ENCODE measurements at places on chromosomes 7 and 10.
A peak's percentile ranks its signal among the peaks of the same experiment; 100 is the strongest.

- DNase-seq: no peak
These were observed 8.4 kb downstream of the TRIM24 start for GRCh38 chr7:138468244-138469123.

DNA sequence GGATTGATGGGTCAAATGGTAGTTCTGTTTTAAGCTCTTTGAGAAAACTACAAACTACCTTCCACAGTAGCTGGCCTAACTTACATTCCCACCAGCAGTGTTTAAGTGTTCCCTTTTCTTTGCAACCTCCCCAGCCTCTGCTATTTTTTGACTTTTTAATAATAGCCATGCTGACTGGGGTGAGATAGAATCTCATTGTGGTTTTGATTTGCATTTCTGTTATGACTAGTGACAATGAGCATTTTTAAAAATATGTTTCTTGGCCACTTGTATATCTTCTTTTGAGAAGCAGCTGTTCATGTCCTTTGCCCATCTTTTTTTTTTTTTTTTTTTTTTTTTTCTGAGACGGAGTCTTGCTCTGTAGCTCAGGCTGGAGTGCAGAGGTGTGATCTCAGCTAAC is 155.2 kb upstream of the BMPER start:
- no peak for DNase-seq

DNA sequence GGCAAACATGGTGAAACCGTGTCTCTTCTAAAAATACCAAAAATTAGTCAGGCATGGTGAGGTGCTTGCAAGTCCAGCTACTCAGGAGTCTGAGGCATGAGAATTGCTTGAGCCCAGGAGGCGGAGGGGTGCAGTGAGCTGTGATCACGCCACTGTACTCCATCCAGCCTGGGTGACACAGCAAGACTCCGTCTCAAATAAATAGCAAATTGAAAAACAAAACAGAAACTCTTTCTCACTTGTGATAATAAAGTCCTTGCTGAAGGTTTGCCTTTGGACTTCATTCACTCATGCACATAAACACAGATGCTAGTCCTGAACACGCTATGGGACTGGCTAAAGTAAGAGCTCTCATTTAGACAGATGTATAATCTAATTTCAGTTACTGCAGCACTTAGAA is 37.6 kb downstream of the ANK3 start:
- DNase-seq: no peak

DNA sequence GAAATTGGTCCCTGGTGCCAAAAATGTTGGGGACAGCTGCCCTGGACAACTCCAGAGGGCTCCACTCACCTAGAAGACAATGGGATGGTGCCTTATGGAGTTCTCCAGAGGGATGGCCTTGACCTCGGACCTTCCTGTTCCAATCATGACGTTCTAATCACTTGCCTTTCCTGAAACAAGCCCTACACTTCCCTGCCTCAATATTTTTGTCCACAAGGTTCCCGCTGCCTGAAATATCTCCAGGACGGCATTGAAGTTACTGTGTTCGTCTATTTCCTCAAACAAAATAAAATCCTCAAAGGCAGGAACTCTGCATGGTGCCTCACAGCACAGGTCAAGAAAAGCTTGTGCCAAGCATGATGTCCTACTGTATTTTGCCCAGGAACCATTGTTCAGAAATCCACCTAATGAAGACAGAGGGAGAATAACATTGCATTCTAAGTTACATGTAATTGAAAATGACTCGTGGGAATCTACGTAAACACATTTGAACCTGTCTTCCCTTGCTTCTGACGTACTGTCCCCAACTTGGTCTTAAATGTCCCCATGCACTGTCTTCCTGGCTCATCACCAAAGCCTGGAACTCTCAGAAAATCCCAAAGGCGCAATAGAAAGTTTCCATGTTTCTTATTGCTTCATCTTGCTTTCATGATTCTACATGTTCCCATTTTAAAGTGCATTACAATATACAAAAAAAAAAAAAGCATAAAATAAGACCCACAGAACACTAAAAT is 342.3 kb upstream of the NRP1 start:
- no peak for DNase-seq

DNA sequence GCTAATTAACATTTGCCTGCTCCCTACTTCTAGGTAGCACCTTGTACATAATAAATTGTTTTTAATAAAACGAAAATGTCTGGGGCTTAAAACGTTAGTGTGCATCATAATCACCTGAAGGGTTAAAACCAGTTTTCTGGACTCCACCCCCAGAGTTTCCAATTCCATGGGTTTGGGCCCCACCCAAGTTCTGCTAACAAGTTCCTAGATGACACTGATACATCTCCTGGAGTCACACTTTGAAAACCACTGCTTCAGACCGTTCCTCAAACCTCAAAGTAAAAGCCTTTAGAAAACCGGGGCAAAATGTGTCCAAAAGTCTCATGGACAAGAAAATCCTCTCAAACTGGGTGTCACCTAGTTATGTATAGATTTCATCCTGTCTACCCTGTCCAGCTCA is 9.3 kb downstream of the OSBPL3 start:
- no peak for DNase-seq

DNA sequence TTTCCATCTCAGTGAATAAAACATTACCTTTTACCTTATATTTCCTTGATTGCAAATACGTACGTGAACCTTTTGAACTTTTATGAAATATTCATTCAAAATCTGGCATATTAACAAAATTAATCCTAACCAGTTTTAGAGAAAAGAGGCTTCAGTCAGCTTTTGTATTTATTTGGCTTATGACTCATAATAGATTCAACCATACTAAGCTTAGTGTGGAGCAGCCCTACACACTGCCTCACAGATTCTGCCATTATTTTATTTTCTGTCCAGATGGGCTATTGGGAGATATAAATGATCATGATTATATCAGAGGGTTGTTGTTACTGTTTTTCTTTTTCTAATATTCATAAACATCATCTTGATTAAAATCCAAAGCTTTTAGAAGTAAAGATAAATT is 325.5 kb downstream of the GPR37 start:
- no peak for DNase-seq

DNA sequence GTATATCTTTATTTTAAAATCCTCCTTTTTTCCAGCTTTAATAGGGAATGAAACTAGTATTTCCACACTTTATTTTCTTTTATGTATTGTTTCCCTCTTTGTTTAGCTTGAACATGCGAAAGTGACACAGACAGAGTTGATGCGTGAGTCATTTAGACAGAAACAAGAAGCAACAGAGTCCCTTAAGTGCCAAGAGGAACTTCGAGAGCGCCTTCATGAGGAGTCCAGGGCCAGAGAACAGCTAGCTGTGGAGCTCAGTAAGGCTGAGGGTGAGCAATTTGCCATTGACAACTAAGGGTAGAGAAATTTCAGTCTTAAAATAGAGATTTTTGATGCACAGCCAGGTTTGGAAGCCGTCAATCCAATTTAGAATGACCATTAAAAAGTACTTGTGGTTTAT is 73.1 kb downstream of the CYP51A1 start:
- no peak for DNase-seq

- no peak for DNase-seq
These were observed 6.6 kb upstream of the FMC1 start for GRCh38 chr7:139334399-139335150.

GRCh38 chr10:113331961-113332360 is 220.9 kb upstream of the HABP2 start:
- DNase-seq: no peak

DNA sequence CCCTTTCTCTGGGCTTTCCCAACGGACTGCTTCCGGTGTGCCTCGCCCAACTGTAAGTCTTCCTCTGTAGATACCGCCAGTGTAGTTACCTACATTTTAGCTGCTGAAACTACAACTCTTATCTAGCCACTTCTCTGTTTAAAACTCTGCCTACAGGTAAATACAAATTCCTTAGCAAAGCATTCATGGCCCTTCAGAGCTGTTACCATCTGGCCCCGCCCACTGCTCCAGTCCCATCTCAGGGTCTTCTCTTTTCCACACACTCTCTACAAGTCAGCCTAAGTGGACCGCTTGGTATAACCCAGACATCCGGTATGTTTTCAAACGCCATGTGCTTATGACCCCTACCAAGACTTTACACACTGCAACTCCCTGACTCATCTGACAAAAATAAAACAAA is 41.0 kb upstream of the LAMB4 start:
- DNase-seq: no peak

DNA sequence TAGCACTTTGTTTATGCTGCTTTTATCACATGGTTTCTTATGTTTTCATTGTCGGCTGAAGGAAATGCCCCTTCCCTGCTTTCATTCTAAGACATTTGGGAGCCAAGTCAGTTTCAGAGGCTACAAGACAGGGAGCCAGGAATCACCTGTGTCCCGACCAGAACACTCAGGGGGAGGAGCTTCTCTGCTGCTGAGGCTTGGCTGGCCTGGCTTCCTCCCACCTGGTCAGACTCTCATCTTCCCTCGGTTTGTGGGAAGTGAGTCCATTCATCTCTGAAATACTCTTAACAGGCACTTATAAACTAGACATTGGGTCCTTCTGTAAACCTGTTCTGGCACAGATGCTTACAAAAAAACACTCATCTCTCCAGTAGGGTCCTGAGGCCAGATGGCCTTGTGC is 19.6 kb upstream of the GOLGA7B start:
- no peak for DNase-seq

GRCh38 chr10:62742536-62743061 is 61.9 kb upstream of the ADO start:
- DNase-seq: no peak

GRCh38 chr7:133015888-133016287 is 66.0 kb downstream of the CHCHD3 start:
- DNase-seq: no peak

DNA sequence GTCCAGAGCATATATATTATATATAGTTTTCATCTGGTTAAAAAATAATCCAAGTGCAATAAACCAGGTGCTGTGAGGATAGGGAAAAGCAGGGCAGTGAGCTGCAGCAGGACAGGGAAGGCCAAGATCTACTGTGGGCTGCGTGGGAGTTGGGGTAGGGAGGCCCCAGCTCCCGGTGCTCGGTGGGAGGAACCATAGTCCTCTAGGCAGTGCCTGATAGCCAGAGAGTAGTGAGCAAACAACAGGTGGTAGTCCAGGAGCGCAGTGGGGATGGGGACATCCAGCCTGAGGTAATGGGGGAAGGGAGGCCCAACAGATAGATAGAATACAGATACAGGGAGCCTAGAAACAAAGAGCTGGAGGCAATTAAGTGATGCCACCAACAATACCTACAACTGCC is 4.1 kb upstream of the BMPR1A start:
- DNase-seq: no peak

GRCh38 chr10:98295907-98296306 is 27.9 kb upstream of the LOXL4 start:
- peak; percentile 19 for DNase-seq

- DNase-seq: no peak
These were observed 52.0 kb downstream of the NSUN6 start for GRCh38 chr10:18599392-18599791.

- no peak for DNase-seq
These were observed at the start of gene NPC1L1 for GRCh38 chr7:44541028-44541869. Gene NPC1L1 (minus strand): TSS chr7:44541330. CDS start chr7:44541259, 71 bp downstream.

DNA sequence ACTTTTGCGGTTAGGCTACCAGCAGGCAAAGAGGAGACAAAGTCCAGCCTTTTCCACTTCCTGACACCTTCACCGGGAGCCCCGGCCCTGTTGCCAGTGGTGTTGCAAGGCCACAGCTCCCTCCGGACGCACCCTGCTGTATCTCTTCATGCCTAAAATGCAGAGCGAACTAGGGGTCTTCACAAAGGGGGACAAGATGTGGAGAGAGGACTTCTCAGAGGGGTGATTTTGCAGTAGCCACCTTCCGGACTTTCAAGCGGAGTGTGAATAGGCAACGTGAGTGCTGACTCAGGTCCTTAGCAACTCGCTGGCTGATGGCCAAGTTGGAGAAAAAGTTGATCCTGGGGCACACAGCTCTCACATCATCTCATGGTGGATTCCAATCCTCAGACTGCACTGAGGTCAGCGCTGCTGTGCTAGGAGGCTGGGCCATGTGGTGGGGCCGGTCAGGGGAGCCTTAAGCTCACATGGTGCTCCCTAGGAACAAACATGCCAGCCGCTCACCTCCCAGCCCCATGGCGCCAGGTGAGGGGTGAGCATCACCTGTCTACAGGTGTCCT is 166.3 kb downstream of the LCOR start:
- peak; percentile 59 for DNase-seq

GRCh38 chr10:130230611-130231010 is 94.4 kb downstream of the GLRX3 start:
- no peak for DNase-seq

DNA sequence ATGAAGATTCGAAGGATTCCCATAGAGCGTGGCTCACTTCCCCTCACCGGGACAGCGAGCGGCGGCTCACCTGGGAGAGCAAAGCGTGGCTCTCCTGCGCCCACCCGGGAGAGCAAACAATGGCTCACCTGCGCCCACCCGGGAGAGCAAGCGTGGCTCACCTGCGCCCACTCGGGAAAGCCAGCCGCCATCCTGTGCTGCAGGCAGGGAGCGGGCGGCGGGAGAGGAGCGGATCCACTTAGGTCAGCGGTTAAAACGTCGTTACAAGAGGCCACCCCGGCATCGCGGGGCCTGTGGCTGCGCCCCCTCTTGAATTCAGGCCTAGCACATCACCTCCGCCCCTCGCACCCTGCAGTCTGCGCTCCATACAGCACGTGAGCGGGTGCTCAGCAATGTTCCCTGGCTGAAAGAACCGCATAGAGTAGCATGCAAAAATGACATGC is 461 bp upstream of the FIGNL1 start:
- DNase-seq: no peak

DNA sequence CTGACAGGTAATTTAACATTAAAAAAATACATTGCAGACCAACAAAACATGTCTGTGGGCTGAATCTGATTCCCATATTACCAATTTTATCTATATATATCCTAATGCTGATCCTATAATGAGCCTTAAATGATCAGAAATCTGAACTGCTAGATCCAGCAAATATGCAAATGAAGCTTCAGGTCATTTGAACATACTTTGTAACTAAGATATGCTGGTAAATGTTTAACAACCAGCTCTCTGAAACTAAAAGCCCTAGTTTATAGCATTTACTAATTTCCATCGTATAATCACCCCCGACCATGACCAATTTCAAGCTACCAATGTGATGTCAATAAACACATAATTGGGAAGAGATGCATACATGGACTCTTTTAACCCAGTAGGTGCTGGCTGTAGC is 42.1 kb downstream of the PANK1 start:
- DNase-seq: no peak

DNA sequence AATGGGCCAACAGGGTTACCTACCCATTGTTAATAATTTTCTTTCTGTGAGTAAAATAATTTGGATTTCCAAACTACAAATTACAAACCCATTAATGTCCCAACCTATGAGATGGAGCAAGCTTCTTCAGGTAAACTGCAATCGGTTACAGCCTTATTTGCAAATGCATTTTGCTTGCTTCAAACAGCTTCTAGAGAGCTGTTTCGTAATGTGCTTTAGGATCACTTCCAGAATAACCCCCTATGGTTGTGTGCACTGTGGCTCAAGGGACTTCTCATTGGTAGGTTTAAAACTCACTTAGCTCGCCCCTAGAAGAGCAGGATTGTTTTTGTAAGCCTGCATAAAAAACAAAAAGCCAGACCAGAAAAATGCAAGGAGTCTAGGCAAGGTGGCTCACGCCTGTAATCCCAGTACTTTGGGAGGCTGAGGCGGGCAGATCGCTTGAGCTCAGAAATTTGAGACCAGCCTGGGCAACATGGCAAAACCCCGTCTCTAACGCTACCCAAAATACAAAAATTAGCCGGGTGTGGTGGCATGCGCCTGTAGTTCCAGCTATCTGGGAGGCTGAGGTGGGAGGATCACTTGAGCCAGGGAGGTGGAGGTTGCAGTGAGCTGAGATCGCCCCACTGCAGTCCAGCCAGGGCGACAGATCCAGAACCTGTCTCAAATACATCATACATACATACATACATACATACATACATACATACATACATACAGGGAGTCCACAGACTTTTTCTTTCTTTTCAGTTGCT is 3.3 kb upstream of the MAP3K8 start:
- DNase-seq: no peak

- no peak for DNase-seq
These were observed 51.4 kb downstream of the FAM241B start for GRCh38 chr10:69681436-69681835.

All from ascending aorta (tissue), 2 donors.